Stimulated activated CD8-positive, alpha-beta memory T cell treated with anti-CD3 and anti-CD28 coated beads, Interleukin-12 subunit alpha, Interleukin-12 subunit beta, amount 100 ng/mL, for 4 hours (primary cell): ENCODE measurements at places on chromosomes 6 and 20.

DNA sequence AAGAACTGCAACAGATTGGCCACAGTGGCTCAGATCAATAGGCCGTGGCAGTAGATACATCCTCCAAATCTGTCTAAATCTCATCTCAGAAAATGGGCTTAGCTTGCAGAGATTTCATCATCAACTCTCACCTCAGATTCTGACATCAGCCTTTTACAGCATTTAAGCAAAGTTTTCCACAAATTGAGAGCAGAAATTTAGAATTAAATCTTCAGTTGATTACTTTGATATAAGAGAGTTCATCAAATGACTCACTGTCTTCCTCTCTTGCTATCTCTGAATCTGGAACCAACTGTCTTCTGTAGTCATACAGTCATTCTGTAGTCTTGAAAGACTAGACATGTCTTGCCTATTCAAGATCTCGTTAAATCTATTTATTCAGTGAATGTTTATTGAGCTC, 45.2 kb upstream of the CTAGE9 start:
- no peak for DNase-seq

DNA sequence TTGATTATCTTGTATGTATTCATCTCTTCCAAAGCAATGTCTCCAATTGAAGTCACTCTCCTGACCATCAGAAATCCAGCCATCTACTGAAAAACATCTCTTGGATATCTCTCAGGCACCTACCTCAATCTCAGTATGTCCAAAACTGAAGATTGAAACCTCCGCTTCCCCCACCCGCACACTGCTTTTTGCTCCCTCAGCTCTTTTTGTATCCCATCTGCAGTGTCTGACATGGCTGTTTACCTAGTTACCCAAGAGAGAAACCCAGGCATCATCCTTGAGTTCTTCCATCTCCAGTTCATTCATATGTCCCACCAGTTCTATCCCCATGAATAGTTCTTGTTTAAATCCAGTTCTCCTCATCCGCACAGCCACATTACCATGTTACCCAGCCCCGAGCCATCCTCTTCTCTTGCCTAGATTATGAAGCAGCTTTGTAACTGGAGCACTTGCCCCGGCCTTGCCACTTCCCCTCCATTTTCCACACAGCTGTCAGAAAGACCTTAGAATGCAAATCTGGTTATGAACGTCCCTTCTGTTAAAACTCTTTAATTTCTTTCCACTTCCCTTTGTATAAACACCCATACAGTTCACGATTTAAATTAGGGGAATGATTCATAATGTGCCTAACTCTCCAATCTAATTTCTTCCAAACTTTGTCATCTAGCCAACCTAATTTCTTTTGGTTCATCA, 40.5 kb upstream of the GCLC start:
- DNase-seq: no peak

DNA sequence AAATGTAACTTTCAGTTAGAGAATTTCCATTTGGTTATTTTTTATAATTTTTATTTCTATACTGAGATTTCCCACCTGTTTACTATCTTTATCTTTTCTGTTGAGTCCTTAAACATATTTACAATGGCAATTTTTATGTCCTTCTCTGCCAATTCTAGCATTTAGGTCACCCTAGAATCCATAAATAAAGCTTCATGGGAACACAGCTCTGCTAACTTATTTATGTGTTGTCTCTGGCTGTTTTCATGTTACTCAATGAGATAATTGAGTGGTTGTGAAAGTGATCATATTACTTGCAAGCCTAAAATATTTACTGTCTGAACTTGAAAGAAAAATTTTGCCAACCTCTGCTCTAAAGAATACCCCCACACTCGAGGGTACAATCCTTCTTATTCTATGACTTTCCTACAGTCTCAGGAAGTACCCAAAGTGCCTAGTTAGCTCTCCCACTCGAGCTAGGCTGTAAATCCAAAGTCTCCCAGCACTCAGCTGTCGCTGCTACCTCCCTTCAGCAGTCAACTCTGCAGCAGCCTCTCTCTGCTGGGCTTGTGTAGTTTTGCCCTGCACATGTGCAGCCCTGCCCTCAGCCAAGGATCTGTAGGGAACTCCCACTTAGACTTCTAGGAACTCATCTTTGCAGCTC, 53.5 kb upstream of the GCLC start:
- no peak for DNase-seq

GRCh38 chr6:95804847-95805541, 210.8 kb upstream of the FUT9 start:
- DNase-seq: no peak

GRCh38 chr6:166079841-166080240, 87.8 kb downstream of the TBXT start:
- no peak for DNase-seq

DNA sequence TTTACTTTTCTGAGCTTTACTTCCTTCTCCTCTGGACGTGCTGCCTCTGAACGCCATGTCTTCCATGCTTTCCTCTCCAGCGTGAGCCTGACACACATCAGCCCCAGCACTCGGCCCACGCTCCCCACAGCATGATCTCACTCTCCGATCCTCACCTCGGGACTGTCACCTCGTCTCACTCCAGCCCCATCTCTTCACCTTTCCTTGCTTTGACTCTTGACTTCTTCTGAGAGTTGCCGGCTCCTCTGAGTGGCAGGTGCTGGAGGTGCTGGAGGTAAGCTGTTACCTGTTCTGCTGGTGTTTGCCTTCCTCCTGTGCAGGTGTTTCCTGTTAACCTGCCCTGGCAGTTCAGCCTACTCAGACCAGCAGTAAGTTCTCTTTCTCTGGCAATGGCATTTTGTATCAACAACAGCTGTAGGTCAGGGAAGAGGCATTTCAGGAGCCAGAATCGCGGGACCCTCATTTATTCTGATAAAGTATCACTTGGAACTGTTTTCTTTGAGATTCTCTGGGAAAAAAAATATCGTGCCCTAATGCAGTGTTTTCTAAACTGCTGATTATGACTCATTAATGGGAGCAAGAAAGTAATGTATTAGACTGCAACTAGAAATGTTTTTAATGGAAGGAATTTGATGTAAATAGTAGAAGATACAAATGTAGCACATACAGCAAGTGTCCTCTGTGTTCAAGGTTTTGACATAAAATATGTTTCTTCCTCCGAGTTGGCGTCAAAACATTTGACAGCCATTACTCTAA, 106.5 kb downstream of the ARID1B start:
- DNase-seq: no peak

DNA sequence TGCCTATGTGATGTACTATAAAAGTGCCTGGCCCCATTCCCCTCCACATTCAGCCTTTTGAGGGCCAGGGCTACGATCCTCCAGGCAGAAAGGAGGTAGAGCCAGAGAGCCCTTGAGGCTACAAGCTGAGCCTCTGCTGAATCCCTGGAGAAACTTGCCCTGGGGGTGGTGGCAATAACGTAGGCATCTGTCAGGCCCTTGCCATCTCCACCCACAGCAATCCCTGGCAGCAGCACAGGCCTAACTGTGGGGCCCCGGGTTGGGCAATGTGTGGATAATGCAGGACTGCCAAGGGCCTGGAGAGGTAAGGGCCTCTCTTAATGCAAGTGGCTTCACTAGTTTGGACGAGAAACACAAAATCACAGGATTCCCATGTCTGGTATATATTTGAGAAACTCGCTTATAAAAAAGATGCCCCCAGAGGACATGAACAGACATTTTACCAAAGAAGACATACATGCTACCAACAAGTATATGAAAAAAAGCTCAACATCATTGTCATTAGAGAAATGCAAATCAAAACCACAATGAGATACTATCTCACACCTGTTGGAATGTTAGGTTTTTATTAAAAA, 99.0 kb downstream of the QRSL1 start:
- no peak for DNase-seq

GRCh38 chr6:25312703-25313102, 33.5 kb downstream of the CARMIL1 start:
- no peak for DNase-seq

DNA sequence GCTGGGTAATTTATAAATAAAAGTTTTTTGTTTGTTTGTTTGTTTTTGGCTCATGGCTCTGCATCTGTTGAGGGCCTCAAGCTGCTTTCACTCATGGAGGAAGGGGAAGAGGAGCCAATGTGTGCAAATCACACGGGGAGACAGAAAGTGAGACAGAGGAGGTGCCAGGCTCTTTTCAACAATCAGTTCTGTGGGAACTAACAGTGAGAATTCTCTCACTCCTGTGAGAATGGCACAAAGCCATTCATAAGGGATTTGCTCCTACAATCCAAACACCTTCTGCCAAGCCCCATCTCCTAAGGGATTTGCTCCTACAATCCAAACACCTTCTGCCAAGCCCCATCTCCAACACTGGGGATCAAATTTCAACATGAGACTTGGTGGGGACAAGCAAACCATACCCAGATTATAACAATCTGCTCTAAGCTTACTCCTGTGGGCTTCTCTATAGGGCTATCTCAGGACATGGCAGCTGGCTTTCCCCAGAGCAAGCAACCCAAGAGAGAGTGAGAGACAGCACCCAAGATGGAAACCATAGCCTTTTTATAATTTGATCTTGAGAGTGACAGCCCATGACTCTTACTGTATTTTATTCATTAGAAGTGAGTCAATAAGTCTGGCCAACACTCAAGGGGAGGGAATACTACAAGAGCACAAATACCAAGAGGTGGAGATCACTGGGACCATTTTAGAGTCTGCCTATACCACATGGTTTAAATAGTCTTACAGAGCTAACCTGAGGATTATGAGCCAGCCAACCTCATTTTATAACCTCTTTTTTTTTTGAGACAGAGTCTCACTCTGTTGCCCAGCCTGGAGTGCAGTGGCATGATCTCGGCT, 22.8 kb upstream of the LRRC1 start:
- no peak for DNase-seq

DNA sequence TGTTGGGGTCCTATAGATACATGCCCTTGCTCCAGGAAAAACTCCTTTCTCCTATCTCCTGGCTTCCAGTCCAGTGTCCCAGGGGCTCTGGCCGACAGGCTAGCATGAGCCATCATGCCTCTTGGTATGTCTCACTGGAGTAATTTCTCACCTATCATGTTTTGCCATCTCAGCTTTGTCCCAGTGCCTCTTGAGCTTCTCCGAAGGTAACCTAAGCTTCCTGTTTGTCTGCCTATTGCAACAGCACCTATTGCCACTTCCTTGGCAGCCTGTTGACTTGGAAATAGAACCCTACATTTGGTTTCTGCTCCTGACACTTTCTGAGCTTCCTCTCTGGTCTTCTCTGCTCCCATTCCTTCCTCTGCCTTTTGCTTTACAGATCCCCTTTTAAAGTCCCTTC, 197.7 kb downstream of the KCNQ5 start:
- no peak for DNase-seq

- no peak for DNase-seq
Observed at GRCh38 chr6:49299279-49299678, 163.8 kb downstream of the MMUT start.

DNA sequence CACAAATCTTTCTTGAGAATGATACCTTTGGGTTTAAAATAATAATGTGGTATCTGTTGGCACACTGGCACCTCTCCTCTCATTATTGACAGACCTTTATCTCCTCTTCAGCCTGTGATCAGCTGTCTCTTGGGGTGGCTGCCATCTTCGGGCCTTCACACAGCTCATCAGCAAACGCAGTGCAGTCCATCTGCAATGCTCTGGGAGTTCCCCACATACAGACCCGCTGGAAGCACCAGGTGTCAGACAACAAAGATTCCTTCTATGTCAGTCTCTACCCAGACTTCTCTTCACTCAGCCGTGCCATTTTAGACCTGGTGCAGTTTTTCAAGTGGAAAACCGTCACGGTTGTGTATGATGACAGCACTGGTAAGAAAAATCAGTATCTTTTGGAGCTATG, 232.8 kb downstream of the GRIK2 start:
- no peak for DNase-seq

- no peak for DNase-seq
Observed at GRCh38 chr6:121435444-121436069, at the start of gene GJA1. Gene GJA1 (plus strand): TSS chr6:121435646. CDS start chr6:121446848, 11,202 bp downstream.

GRCh38 chr6:105616521-105616920, 213.6 kb upstream of the PREP start:
- no peak for DNase-seq

- DNase-seq: no peak
Observed at GRCh38 chr20:43996240-43996930, 81.7 kb downstream of the TOX2 start.

DNA sequence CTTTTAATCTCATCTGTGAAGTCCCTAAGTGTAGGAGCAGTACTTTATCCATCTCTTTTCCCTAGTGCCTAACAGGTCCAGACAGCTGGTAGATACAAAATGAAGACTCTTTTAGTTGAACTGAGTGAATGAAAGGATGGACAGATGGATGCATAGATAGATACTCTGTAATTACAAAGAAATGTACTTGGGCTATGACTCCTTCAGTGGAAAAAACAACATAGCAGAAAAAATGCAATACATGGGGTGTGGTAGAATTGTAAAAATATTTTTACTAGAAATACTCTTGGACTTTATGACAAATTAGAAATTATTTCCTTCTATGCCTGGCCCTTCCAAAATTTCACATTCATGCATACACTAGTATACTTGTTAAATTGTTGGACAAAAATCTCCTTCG, 29.3 kb downstream of the KCNQ5 start:
- DNase-seq: no peak

- DNase-seq: peak; percentile 80
Observed at GRCh38 chr20:34872622-34873224, at the start of gene GGT7. Gene GGT7 (minus strand): TSS chr20:34872856. CDS start chr20:34872815, 41 bp downstream.

DNA sequence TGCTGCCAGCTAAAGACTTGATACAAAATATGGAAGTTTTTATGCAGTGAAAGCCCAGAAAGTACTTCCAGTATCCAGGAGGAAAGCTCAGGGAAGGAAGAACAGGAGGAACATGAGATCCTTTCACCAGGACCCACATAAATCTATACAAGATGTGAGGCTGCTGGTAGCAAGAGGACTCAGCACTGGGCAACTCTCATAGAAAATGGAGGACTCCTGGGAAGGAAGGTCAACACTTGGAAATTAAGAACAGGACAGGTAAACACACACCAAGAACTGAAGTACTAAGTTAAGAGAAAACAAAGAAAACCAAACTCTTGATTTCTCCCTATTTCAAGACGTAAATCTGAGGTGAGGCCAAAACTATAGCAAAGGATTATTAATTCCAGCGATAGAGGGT, 220.5 kb upstream of the HSF2 start:
- no peak for DNase-seq

- DNase-seq: no peak
Observed at GRCh38 chr6:28809947-28810658, 113.7 kb downstream of the TRIM27 start.

GRCh38 chr20:62808211-62808865, 3.7 kb downstream of the OGFR start:
- peak; percentile 52 for DNase-seq

DNA sequence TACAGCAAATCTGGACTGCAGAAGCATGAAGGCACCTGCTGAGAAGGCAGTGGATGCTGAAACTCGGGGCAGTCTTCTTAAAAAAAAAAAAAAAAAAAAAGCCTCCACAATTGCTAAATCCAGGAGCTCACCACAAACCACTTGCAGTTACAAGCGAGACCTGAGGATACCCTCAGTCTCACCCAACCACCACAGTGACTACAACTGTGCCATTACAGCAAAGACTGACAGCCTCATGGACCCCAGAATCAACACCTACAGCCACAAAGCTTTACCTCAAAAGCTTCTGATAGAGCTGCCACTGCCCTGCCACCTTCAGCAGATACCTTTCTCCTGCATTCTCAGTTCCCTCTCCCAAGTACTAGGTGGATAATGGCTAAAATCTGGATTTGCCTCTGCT, 9.0 kb downstream of the COL21A1 start:
- DNase-seq: no peak

GRCh38 chr20:51393571-51393970, 148.9 kb downstream of the NFATC2 start:
- DNase-seq: no peak

GRCh38 chr6:46850792-46851191, 57.6 kb downstream of the MEP1A start:
- DNase-seq: no peak
